ENCODE measurements at places on chromosomes 3 and 15. TPM values are rescaled to one million over a fixed set of nuclear protein-coding genes. Genes with fewer than 3 reads are reported as not detected.

The NKIRAS1 gene
- total RNA-seq, result 6.8 TPM

- no peak for DNase-seq
These were observed 27.1 kb upstream of the PTX3 start for GRCh38 chr3:157409516-157409915.

DNA sequence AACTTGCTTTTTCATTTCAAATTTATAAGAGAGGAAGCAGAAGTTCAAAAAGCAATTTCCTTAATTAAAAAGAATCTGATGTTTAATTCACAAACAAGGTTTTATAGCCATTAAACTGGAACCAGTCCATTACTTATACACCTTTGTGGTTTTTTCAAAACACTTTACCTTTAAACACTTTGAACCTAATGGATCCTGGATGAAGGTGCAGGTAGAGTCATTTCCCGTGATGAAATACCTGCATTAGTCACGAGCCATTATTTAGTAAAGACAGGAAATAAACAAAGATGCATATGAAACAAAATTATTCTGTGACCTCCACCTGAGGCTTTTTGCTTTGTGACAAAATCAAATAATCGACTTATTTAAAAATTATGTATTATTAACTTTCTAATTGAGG lies 341.7 kb upstream of the UBE2E2 start:
- no peak for DNase-seq

The SUMF1 gene
- 102 TPM for total RNA-seq

The ERC2 gene
- total RNA-seq, result 0.79 TPM

GRCh38 chr15:36218322-36218721 lies 361.1 kb upstream of the CDIN1 start:
- no peak for DNase-seq

GRCh38 chr3:126851382-126851781 lies 131.5 kb upstream of the PLXNA1 start:
- DNase-seq, result no peak

All from dermis blood vessel endothelial cell (primary cell).